Breast epithelium (tissue), 4 donors: ENCODE measurements at places on chromosomes 6 and 20.

DNA sequence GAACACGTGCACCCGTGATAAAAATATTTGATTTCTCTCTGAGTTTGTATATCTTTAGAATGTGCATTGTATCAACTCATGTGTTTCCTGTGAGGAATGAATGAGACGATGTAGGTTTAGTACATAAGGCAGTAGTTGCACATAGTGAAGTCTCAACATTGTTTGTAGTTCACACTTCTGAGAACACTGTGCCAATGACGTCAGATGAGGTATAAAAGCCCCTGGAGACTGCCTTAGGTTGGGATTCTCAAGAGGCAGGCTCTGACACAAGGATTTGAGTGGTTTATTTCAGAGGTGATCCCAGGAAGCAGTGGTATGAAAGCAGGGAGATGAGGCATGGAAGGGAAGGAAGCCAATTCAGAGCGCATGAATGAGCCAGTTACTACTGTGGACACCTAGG lies 2.6 kb upstream of the NKAIN2 start:
- no peak for DNase-seq

DNA sequence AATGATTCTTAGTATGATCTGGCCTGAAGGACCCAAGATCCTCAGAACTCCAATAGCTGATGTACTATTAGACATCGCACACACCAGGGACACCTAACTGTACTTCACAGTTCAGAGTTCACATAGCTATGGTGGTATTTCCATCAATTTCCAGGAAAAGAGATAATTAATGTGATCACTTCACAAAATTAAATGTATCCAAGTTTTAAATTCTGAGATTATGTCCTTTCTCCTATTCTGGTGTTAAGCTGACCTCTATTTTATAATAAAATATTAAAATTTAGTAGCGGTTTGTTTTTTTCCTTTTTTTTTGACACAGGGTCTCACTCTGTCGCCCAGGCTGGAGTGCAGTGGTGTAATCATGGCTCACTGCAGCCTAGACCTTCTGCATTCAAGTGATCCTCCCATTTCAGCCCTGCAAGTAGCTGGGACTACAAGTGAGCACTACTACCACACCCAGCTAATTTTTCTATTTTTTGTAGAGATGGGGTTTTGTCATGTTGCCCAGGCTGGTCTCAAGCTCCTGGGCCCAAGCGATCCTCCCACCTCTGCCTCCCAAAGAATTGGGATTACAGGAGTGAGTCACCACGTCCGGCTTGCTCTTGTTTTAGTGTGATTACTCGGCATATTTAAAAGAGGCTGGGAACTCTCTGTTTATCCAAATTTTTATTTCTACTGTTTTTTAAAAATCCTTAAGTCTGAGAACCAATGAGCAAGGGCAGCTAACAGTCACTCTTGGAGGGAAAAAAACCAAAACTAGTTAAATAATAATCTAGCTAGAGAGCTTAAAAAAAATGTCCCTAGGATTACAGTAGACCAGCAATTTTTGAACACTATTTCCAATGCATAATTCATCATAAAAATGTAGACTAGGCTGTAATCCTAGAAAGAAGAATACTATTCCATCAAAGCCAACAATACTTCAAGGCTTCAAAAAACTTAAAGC lies 16.0 kb downstream of the KIF13A start:
- DNase-seq: no peak

DNA sequence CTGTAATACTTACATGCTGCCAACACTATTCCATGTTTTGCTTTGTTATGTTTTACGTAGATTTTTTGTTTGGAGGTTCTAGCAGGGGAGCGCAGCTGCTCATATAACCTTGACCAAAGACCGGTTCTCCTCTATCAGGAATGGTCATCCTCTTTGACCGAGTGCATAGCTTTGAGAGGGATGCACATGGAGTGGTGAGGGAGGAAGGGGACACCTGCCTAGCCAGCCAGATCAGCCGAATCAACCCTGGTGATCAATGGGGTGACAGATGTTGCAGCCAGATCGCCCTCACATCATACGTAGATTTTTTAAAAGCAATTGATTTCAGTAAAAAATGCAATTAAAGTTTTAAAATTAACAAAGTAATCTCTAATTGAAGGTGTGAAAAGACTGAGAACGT lies 6.3 kb downstream of the DSTN start:
- no peak for DNase-seq

DNA sequence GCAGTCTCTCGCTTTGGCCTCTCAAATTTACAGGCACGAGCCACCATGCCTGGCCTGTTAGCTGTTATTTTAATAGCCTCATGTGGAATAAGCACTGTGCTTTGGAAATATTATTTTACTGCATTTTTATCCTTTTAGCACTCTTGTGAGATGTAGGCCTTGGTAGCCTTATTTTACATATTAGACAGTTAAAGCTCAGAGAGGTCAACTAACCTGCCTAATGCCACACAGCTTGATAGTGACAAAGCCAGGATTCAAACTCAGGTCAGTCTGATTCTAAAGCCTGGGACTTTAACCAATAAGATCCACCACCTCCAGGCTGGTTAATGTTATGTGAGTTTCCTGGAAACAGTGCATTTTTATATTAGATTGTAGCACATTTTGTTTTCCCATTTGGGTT lies 9.5 kb downstream of the TNFAIP3 start:
- no peak for DNase-seq

GRCh38 chr20:38229376-38230252 lies 30.9 kb downstream of the KIAA1755 start:
- no peak for DNase-seq

GRCh38 chr20:10131732-10132345 lies 86.8 kb upstream of the SNAP25 start:
- DNase-seq: peak; percentile 22

GRCh38 chr20:54058420-54059139 lies 11.8 kb downstream of the BCAS1 start:
- DNase-seq: no peak

DNA sequence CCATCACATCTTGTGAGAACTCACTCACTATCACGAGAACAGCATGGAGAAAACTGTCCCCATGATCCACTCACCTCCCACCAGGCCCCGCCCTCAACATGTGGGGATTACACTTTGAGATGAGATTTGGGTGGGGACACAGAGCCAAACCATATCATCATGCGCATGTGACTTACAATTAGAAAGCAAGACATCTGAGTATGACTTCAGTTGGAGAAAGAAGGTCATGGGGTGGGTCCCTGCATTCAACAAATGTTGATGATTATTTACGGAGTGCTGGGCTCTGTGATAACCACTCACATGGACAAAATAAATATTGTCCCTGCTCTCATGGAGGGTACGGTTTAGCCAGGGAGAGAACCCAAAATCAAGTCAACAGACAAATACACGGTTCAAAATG lies 37.9 kb downstream of the VSTM2L start:
- peak; percentile 34 for DNase-seq

DNA sequence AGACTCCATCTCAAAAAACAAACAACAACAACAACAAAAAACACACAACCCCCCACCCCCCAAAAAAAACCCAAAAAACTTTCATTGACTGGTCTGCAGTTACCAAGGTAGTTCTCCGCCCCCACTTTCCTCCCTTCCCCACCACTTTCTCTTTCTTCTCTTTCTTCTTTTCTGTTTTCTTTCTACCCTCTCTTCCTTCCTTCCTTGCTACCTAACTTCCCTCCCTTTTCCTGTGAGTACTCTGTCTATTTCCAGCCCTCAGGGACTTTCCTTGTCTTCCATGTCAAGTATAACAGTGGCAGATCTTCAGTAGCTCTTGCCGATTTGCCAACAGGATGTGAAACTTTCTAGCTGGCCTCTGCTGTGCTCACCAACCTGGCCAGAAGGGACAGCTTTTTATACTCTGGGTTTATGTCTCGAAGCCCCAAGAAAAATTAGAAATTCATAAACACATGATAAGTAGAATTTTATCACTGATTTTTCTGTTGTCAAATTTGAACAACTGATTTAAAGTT lies 399.5 kb downstream of the QKI start:
- no peak for DNase-seq

GRCh38 chr6:113146878-113147277 lies 710.3 kb upstream of the MARCKS start:
- DNase-seq: no peak

DNA sequence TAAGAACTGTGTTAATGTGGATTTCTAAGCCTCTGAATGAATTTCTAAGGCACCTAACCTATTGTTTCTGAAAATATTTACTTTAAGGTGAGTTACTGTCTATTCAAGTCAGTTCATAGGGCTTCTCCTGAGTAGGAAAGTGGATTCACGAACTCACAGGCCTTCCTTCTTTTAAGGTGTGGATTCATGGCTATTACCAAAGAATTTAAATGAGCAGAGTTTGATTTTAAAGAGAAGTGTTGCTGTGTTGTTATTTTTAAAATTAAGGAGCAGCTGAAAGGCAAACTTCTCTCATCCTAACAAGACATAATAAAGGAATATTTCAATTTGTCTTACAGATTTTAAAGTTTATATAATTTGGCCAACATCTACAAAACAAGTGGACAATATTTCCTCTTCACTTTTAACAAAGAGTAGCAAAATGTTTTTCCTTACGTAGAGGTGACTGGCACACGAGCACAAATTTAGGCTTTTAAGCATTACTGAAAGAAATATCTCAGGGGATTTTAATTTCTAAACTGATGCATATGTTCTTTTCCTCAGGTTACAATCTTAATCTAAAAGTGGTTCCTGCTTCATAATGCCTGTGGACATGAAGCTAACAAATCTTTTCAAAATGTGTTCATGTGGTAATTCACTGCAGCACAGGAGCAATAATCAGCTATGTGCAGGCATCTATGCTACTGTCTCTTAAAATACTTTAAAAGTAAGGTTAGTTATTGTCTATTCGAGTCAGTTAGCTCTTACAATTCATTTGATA lies 602 bp upstream of the TSPYL4 start:
- no peak for DNase-seq

DNA sequence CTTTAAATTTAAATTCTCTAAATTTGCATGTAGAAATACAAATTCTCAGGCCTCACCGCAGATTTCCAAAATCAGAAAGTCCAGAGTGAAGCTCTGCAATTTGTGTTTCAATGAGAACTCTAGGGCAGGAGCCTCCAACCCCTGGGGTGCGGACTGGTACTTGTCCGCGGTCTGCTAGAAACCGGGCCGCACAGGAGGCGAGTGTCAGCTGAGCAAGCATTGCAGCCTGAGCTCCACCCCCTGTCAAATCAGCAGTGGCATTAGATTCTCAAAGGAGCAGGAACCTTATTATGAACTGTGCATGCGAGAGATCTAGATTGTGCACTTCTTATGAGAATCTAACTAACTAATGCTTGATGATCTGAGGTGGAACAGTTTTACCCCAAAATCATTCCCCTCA lies 203.0 kb upstream of the PCSK2 start:
- DNase-seq: no peak

- DNase-seq: no peak
Measured at GRCh38 chr20:46799781-46800408, 90.4 kb downstream of the SLC2A10 start.

GRCh38 chr6:56096541-56096940 lies 150.8 kb downstream of the COL21A1 start:
- no peak for DNase-seq

DNA sequence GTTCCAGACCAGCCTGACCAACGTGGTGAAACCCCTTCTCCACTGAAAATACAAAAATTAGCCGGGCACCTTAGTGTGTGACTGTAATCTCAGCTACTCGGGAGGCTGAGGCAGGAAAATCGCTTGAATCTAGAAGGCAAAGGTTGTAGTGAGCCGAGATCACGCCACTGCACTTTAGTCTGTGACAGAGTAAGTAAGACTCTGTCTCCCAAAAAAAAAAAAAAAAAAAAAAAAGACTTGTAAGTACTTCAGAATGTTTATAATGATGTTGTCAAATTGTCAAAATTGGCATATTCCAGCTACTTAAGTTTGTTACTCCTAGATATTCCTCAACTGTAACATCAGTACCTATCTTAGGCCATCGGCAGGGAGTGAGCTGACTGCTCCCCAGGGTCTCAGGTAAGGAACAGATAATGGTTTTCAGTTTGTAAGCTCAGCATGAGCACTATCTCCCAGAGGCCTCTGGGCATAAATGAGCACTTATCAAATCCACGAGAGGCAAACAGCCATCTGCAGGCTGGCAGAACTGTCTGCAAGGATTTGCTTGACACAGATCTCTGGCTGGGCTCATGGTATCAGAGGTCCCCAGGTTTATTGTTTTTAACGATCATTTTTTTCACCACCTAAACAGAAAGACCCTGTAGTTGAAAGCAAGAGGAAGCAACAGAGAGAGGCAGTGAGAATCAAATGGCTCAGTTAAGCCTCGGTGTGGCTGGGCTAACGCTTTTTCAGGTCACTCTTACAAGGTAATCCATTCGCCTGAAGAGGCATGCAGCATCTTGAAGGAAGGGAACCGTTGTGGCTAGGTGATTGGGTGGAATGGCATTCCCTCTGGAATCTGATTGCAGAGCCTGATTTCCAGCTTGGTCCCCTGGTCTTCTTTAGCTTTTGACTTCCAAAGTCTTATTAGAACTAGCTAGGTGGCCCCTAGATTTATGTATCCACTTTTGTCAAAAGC lies 115.9 kb downstream of the LY86 start:
- no peak for DNase-seq

GRCh38 chr20:53077373-53078205 lies 105.4 kb downstream of the TSHZ2 start:
- DNase-seq: no peak

DNA sequence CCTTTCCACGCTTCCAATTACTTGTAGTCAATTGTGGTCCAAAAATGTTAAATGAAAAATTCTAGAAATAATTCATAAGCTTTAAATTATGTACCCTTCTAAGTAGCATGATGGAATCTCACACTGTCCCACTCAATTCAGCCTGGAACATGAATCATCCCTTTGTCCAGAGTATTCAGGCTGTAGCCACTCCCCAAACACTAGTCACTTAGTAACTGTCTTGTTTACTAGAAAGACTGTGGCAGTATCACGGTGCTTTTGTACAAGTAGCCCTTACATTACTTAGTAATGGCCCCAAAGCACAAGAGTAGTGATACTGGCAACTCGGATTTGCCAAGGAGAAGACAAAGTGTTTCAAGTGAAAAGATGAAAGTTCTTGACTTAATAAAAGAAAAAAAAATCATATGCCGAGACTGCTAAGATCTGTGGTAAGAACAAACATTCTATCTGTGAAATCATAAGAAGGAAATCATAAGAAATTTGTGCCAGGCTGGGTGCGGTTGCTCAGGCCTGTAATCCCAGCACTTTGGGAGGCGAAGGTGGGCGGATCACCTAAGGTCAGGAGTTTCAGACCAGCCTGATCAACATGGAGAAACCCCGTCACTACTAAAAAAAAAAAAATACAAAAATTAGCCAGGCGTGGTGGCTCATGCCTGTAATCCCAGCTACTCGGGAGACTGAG lies 168.5 kb upstream of the SIM1 start:
- no peak for DNase-seq

GRCh38 chr20:54625497-54625896 lies 150.1 kb downstream of the DOK5 start:
- DNase-seq: no peak

DNA sequence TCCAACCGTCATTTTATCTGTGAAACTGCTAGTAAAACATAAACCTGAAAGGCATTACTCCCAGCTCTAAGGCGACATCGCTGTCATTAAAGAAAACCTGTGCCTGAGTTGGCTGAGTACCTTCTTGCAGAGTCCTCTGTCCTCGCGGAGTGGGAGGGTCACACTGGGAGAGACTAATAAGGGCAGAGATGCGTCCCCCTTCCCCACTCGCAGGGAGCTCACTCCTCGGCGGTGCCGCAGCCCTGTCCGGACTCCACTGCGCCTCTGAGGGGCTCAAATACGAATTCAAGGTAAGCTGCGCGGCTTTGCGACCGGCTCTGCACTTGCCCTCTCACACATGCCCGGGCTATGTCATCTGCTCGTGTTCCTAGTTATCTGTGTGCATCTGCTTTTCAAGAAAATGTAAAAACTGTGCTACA lies at the start of gene COL19A1:
TSS of gene COL19A1 (plus strand) at position 206 of the 419 bp plus-strand sequence. CDS start 13,012 bp downstream, outside the sequence.
- no peak for DNase-seq
